ENCODE measurements at places on chromosomes 5 and 9.

- DNase-seq: no peak
Observed at GRCh38 chr9:89426384-89426961, 71.4 kb downstream of the SEMA4D start.

DNA sequence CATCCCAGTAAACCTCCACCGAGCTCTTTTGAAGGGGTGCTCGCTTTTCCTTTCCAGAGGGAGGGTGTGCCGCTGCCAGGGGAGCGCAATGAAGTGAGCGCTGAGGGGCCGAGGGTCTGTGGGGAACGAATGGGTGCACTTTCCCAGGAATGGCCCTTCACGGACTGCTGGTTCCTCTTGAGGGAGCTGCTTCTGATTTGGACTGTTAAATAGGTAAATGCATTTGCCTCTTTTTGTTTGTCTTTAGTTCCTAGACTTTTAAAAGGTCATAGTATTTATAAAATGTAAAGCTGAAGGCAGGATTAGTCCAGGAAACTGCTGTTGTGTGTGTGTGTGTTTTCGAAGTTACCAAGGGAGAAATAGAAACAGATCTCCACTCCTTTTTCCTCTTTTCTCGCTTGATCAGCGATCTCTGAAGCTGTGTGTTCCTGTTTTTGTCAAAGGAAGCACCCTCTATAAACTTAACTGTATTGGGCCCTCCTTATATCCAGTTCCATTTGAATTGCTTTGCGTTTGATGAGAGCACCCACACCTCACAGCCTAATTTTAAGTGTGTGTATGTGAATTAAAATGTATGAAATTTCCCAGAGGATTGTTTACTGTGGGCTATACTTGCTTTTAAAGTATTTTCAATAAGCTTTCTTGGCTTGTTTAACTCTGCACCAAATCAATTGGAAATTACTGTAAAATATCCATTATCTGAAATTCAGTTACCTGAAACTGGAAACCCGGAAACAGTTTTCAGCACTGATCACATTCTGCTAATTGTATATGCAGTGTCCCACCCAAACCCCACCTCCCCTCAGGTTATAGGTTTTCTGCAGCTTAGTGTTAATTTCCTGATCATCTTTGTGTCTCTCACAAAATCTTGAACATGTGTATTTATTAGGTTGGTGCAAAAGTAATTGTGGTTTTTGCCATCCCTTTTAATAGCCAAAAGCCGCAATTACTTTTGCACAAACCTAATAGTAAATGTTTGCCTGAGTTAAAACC lies 966 bp downstream of the SNX2 start:
- DNase-seq: no peak

- DNase-seq: no peak
Observed at GRCh38 chr5:179234563-179235135, 110.6 kb downstream of the ADAMTS2 start.

GRCh38 chr9:107684224-107684623 lies 194.7 kb upstream of the KLF4 start:
- DNase-seq: no peak

- no peak for DNase-seq
Observed at GRCh38 chr5:94153736-94154450, 412.5 kb upstream of the POU5F2 start.

- DNase-seq: no peak
Observed at GRCh38 chr5:133347039-133347438, 265.3 kb downstream of the FSTL4 start.
